ENCODE measurements at places on chromosomes 6 and 20.

DNA sequence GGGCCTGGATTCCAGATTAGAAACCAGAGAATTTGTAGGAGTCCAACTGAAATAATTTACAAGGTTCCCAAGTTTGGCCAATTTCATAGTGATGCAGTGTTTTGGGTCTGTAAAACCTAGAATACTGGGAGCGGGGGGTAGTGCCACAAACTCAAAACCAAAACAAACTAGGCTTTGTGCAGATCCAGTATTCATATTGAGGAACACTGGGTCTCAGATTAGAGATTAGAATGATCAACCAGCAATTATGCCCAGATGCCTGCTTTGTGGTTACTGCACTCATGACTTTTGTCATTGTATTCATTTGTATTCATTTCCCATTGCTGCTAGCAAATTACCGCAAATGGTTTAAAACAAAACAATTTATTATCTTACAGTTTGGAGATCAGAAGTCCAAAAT lies 3.2 kb upstream of the NDUFAF4 start:
- DNase-seq, result no peak

DNA sequence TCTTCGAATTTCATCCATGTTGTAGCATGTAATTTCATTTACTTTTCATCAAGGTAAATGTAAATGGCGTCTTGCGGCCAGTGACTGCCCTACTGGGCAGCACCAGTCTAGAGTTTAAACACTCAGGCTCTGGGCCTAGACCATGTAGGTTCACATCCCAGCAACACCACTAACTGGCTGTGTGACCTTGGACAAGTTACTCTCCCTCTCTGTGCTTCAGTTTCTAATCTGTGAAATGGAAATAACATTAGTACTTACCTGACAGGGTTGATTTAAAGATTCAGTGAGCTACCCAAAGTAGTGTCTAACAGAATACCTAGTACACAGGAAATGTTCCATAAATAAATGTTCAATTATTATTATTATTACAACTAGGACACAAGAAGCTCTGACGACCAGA lies 29.3 kb downstream of the PDRG1 start:
- no peak for DNase-seq

DNA sequence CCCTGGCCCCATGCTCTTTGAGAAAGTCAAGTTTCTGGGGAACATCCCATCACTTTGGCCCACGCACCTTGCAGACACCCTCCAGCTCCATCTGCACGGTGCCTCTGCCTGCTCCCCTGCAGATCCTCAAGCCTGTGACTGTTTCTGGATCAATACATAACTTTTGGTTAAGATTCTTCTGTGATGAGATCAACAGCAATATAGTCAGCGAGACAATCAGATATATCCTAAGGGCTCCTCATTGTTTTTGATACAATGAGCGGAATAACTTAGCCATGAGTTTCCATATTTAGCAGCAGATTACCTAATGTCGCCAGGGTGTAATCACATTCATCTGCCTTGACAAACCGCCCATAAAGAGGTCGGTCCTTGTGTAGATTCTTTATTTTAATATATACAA lies 109.3 kb upstream of the MTHFD1L start:
- DNase-seq, result no peak

- peak; percentile 19 for DNase-seq
Observed at GRCh38 chr20:1469925-1470571, 3.4 kb upstream of the NSFL1C start.

GRCh38 chr6:129766959-129767728 lies 57.2 kb upstream of the ARHGAP18 start:
- peak; percentile 58 for DNase-seq

GRCh38 chr20:18662279-18663040 lies 74.6 kb downstream of the DTD1 start:
- DNase-seq, result no peak

GRCh38 chr20:38805502-38805957 lies at the start of gene PPP1R16B:
PPP1R16B (plus strand) TSS chr20:38805697; CDS start chr20:38835926, 30,229 bp downstream.
- DNase-seq, result peak; percentile 84

DNA sequence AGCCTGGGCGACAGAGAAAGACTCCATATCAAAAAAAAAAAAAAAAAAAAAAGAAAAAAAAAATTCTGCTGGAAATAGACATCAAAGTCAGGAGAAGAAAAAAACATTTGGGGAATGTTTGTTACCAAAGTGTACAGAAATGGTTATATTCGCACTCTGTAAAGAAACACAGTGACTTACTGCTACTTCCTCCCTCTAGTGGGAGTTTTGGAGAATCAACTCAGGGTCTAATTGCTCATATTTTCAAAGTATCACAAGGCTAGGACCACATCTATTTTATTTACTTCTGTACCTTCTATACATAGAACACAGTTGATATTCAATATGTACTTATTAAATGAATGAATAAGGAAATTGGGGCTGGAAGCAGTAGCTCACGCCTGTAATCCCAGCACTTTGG lies 24.4 kb downstream of the ARG1 start:
- peak; percentile 26 for DNase-seq

All from CD4-positive, alpha-beta T cell treated with Interleukin-17A for 1 hour (primary cell).